ENCODE measurements at places on chromosomes 2 and 18. TPM values are rescaled to one million over a fixed set of nuclear protein-coding genes. Genes with fewer than 3 reads are reported as not detected.

The DSEL gene
- total RNA-seq: 0.44 TPM

The CNDP1 gene
- total RNA-seq: not detected

The TNFRSF11A gene
- 6.5 TPM for total RNA-seq

The ZC3H15 gene
- total RNA-seq: 87.9 TPM

The UCN gene
- total RNA-seq: 2.3 TPM

The HMSD gene
- 0.54 TPM for total RNA-seq
